Tongue (tissue), 3 donors: ENCODE measurements at places on chromosomes 5 and 9. TPM values are rescaled to one million over a fixed set of nuclear protein-coding genes. Genes with fewer than 3 reads are reported as not detected.
A peak's percentile ranks its signal among the peaks of the same experiment; 100 is the strongest.

Gene WDR38
- total RNA-seq, result not detected

DNA sequence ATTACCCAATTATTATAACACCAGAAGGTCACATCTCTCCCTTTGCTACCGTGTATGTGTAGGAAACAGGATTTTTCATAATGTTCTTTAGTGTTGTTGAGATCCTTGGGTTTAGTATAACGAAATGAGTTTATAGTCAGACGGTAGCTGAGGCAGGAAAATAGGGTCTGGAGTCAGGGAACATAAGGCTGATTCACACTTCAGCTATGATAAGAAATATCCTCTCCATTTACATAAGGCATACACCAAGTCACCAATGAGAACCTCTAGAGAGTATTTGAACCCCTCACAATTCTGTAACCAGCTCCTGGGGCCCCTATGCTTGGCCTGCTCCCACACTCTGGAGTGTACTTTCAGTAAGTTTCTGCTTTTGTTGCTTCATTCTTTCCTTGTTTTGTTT is 58.9 kb upstream of the ANKH start:
- DNase-seq, result no peak

DNA sequence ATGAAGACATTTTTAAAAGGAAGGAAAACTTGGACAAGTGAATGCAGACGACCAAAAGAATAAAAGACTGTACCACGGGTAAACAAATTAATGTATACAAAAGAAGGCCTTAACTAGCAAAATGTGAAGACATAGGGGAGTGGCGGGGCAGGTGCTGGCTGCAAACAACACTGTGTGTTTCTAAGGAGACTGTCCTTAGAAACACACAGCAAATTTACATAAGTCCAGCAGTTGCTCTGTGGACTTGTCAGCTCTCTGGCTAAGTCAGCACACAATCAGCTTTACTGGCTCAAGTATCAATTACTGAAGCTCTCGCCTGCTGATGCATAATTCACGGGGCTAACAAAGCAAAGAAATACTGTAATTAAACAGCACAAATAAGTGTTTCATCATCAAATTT is 24.8 kb downstream of the PTBP3 start:
- peak; percentile 63 for DNase-seq

- no peak for DNase-seq
Observed at GRCh38 chr5:6611334-6612256, 21.2 kb downstream of the NSUN2 start.
